Right lung (tissue), 10 donors: ENCODE measurements at places on chromosomes 3 and 15. TPM values are rescaled to one million over a fixed set of nuclear protein-coding genes. Genes with fewer than 3 reads are reported as not detected.

GRCh38 chr3:122403489-122403888, 12.4 kb downstream of the WDR5B start:
- no peak for DNase-seq

GRCh38 chr15:57532731-57533447, 58.8 kb upstream of the MYZAP start:
- DNase-seq, result no peak

- DNase-seq, result no peak
Measured at GRCh38 chr3:104526901-104527401, 839.8 kb upstream of the ALCAM start.

DNA sequence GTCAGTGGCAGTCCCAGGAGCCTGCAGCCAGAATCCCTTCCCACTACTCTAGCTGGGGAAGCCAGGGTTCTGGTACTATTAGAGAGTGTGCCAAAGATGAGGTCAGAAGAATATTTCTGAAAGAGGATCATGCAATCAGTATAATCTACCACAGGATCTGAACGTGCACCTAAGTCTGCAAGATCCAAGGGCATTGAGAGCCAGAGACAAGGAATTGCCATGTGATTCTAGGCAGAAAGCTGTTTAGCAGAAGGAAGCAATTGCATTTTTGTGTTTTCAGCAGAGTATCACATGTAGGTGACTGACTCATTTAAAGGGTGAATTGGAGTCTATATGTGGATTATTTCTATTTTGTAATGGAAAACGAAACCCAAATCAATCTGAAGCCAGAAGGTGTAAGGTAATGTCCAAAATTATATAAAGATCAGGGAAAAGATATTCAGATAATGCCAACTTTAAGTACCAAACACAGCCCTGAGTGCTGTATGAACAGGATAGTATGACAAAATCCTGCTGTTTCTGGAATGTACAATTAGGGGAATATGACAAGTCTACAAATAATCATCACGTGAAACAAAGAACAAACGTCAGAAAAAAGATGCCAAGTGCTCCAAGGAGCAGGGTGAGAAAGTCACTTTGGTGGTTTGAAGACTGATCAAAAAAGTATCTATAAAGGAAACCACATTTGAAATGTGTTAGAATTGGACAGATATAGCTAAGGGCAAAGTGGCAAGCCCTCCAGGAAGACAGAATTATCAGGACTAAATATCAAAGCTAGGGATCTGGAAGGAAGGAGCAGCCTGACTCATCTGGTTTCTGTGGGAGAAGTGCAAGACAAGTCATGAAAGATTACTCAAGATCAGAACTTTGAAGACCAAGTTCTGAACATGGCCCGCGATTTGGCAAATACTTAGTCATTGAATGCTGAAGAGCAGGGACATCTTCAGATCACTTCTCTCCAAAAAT, 1036.6 kb downstream of the NTRK3 start:
- no peak for DNase-seq

DNA sequence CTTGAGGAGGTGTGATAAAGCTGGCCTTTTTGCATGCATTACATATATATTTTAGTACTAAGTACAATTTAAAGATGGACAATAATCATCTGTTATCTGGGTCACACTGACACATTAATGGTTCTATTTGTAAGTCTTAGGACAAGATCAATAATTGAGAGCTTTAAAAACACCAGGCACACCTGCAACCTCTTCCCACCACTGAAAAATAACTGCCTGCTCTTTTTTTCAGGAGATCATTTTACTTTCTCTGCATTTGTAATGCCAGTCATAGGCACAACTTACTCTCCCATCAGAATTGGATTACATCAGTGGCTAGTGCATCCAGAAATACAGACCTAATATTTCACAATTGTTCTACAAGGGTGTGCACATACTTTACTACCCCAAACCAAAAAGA, 149.8 kb downstream of the MECOM start:
- no peak for DNase-seq

DNA sequence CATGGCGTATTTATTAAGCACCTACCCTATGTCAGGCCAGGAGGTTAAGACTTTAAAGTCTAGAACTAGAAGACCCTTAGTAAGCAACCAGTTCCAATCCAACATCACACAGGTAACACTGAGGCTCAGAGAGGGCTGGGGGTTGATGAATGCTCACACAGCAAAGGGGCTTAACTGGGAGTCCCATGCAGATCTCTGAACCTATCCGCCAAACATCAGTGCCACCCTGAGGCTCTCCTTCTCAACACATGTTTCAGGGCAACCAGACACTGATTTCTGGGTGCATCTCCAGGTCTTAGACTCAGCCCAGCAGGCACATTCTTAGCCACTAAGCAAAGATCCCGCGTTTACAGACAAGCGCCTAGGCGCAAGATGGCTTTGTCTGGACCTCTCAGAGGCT, 92.0 kb upstream of the SLC6A11 start:
- DNase-seq, result no peak

DNA sequence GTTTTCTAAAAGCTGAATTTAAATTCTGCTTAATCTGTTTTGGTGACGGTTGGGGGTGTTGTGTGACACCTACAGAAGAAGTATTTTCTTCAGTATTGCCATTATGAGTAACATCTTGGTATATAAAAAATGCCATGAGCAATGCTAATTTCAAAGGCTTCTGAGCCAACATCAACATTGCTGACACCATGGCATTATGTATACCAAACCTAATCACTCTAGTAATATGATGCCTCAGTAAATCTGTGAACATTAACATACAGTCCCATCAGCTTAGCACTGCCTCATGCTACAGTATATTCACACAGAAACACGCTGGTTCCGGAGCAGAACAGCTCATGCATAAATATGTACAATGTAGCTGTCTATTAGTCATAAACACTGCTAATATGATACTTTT, 75.8 kb downstream of the ZPLD1 start:
- no peak for DNase-seq

DNA sequence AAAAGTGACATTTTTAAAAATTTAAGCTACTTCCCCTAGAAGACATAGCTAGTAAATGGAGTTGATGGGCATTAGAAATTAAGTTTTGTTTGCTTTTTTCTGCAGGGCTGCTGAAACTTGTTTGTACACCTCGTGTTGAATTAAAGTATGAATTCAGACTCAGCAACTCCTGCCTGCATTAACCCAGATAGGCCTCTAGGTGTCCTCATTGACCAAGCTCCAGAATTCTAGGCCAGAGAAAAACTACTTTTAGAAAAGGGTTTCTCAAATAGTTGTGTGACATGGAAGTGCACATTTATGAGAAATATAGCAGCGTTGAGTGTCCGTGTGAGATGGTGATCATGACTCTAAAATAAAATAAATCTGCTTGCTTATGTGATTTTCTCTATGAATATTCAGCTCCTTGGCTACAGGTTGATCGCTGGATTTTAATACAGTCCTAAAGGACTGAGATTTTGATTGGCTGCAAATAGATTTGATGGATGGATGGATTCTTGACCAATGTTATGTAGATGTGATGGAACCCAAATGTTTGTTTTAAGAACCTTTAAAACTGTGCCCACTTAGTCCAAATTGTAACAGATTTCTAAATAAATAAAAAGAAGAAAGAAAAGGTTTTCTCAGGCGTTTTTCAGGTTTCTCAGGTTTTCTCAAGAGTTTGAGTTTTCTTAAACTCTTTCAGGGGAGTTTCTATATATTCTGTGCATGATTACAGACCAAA, 39.4 kb upstream of the LMOD3 start:
- DNase-seq, result peak; percentile 31

DNA sequence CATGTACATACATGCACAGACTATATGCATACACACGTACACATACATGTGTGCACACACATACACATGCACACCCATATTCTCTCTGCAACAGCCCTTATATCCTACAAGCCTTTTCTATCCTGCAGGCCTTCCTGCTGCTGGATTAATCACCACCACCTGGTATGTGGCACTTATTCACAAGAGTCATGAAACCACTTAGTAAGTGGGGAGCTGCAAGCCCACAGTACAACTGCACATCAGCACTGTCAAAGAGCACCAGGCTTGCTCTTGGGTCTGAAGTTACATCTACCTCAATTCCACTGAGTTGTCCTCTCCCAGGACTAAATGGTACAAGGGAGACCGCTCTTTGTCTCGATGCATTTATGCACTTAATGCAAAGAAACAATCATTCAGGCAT, 233.2 kb downstream of the KLF13 start:
- no peak for DNase-seq

DNA sequence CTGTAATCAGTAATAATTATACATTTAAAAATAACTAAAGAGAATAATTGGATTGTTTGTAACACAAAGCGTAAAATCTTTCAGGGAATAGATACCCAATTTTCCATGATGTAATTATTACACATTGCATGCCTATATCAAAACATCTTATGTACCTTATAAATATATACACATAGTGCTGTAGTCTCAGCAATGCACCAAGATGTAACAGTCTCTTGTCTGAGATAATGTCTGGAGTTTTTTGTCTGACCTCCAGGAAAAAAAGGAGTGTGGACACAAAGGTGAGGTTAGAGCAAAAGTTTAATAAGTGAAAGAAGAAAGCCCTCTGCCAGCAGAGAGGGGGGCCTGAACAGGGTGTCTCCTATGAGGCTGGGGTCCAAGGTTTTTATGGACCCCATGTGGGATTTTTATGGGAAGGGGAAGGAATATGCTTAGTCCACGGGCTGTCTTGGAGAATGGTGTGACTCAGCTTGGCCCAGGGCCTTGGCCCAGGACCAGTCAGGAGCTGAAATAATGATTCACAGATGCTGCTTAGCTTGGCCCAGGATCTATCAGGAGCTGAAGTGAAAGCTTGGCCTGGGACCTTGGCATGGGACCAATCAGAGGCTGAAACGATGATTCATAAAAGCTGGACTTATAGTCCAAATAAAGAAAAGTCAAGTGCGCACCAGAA, 545.0 kb downstream of the ZPLD1 start:
- DNase-seq, result peak; percentile 80

DNA sequence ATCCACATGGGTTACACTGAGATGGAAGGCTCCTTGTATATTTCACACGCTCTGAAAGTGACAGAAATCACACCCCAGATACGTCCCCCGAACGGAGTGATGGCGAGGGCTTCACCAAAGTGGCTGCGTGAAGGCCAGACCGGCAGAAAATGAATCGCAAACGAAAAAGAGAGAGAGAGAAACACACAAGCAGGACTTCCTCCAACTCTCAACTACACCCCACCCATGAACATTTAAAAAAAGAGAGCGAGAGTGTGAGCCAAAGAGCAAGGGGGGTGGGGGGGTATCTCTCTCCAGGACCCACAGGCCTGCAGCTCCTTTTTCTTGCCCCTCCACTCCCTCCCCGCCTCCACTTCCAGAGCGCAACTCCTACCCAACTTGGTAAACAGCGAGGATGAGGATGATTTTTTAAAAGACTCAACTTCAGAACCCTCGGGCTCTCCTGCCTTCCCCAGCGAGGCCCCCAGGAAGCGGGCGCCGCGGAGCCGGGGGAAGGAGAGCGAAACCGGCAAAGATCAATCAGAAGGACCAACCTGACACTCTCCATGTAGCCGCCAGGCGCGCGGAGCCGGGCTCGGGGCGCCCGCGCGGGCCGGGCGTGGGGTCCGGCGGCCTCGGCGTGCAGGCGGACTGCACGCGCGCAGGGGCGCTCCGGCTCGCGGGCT, 519.1 kb downstream of the FOXP1 start:
- peak; percentile 67 for DNase-seq

DNA sequence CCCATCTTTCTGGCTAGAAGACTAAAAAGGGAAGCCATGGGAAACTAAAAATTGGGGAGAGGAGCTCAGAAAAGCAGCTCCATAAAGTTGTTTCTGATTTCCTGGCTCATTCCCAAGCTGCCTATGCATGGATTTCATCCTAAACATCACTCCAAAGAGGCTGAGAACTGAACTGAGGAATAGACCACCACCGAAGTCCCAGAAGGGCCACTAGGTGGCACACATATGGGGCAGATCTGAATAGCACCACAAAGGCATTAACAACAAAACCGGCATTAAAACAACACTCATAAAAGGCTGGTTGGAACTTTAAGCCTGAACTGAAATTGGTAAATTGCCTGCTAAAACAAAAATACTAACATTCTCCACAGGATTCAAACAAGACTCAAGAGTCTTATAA, 106.3 kb downstream of the PLD1 start:
- no peak for DNase-seq

DNA sequence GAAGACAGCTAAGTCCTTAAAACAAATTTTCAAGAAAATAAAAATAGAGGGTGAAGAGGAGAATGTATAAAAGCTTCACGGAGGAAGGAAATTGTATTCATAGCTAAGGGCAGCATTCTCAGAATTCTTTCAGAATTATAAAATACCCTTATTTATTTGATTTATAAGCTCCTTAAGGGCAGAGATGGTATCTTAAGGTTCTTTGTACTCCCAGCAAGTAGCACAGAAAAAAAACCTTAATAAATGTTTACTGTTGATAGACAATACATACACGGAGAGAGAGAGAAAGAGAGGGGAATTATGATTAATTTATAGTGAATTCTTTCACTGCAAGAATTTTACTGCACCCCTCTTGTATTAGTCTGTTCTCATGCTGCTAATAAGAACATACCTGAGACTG, 375.6 kb upstream of the CCDC54 start:
- no peak for DNase-seq

DNA sequence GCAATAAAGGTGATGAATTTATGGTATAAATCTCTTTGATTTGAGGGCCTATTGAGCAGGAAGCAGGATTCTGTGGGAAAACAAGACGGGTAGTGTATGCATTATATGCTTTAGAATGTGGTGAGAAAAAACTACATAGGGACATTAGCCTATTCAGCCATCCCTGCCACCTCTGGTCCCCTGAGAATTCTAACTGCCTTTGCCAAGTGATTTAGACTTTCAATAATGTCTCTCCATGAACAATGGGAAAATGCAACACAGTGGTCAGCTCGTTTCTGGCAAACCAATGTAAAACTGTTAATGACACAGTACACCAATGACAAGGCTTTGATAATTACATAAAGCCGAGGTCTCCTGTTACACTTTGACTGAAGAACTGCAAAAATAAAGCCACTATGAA, 314.7 kb upstream of the CNTN4 start:
- DNase-seq, result no peak

DNA sequence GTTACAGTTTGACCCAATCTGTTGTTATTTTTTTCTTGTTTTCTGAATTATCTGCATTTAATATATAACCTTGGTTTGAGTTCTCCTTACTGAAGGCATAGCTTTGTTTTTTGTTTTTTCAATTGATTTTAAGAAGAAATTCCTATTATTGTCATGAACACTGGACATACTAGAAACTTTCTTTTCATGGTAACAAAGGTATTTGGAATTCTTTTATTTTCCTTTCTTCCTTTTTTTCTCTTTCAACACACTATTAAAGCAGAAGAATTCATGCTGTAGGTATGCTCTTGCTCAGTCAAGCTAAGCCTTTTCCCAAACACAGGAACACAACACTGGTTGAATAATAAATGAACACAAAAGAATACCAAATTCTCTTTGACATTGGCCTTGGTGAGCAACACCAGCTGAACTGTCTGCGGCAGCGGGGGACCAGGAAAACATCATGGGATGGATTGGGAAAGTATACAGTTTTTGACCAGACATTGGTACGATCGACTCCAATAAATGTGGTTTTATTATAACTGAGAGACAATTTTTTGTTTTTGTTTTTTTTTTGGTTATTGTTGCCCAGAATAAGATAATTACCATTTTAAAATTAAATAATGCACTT, 23.1 kb downstream of the U2SURP start:
- no peak for DNase-seq

Gene ESYT3
- polyA plus RNA-seq, result 35.4 TPM

Gene CCDC51
- polyA plus RNA-seq, result 14.7 TPM

Gene ITIH3
- polyA plus RNA-seq, result 6.3 TPM

Gene SLC12A6
- polyA plus RNA-seq, result 39.2 TPM

Gene TSEN2
- 20.9 TPM for polyA plus RNA-seq

Gene SV2B
- polyA plus RNA-seq, result 1.6 TPM

Gene C3orf85
- polyA plus RNA-seq, result not detected
